ENCODE measurements at places on chromosomes 7 and 10.
A peak's percentile ranks its signal among the peaks of the same experiment; 100 is the strongest.

GRCh38 chr10:125020386-125020785 is 78.5 kb downstream of the ZRANB1 start:
- no peak for DNase-seq

- no peak for DNase-seq
Observed at GRCh38 chr7:94741179-94741578, 85.2 kb upstream of the SGCE start.

DNA sequence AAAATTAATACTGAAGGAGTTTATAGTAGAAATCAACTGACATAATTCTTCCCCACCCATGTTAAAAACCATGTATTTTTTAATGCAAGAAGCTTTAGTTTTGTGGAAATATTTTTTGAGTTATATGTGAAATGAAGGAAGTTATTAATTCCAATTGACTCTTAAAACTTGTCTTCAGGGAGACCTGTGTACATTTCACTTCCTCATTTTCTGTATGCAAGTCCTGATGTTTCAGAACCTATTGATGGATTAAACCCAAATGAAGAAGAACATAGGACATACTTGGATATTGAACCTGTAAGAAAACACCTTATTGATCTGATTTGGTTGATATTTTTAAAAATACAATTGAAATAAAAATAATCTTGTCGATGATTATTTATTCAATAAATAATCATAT is 33.3 kb downstream of the CD36 start:
- no peak for DNase-seq

- DNase-seq: peak; percentile 49
Observed at GRCh38 chr7:78018641-78019446, 220.3 kb downstream of the PHTF2 start.
